ENCODE measurements at places on chromosomes 4 and X. TPM values are rescaled to one million over a fixed set of nuclear protein-coding genes. Genes with fewer than 3 reads are reported as not detected.

SEPTIN11 gene
- 21.9 TPM for polyA plus RNA-seq

HTR2C gene
- not detected for polyA plus RNA-seq

XPNPEP2 gene
- polyA plus RNA-seq: 0.90 TPM

IL3RA gene
- polyA plus RNA-seq: not detected

GRIA2 gene
- not detected for polyA plus RNA-seq

AR gene
- 0.10 TPM for polyA plus RNA-seq

AADAT gene
- polyA plus RNA-seq: not detected

GEMIN8 gene
- 31.1 TPM for polyA plus RNA-seq

UCP1 gene
- not detected for polyA plus RNA-seq

IL15 gene
- 4.4 TPM for polyA plus RNA-seq

FAM133A gene
- 0.15 TPM for polyA plus RNA-seq

- no peaks in the 10 kb centered on the region for H3K36me3 ChIP-seq
- H3K27ac ChIP-seq: no peak overlapping the region
- no peaks in the 10 kb centered on the region for H3K27me3 ChIP-seq
- peaks cover 5% of the 10 kb centered on the region for H3K4me1 ChIP-seq
Measured at GRCh38 chrX:68894513-68895340, 65.9 kb downstream of the EFNB1 start.

- H3K36me3 ChIP-seq: no peaks in the 10 kb centered on the region
- no peaks in the 10 kb centered on the region for H3K4me1 ChIP-seq
- H3K27me3 ChIP-seq: no peaks in the 10 kb centered on the region
- H3K27ac ChIP-seq: no peak overlapping the region
Measured at GRCh38 chrX:133670383-133670782, 255.1 kb upstream of the GPC4 start.

- no peaks in the 10 kb centered on the region for H3K4me1 ChIP-seq
- no peaks in the 10 kb centered on the region for H3K27me3 ChIP-seq
- DNase-seq: no peak
- H3K36me3 ChIP-seq: no peaks in the 10 kb centered on the region
Measured at GRCh38 chr4:81257021-81257420, 42.0 kb upstream of the PRKG2 start.

- peaks cover 88% of the 10 kb centered on the region for H3K4me1 ChIP-seq
- no peaks in the 10 kb centered on the region for H3K27me3 ChIP-seq
- peaks cover 24% of the 10 kb centered on the region for H3K36me3 ChIP-seq
- H3K4me3 ChIP-seq: no peak overlapping the region
Measured at GRCh38 chrX:136747003-136747986, 33.4 kb downstream of the ARHGEF6 start.

DNA sequence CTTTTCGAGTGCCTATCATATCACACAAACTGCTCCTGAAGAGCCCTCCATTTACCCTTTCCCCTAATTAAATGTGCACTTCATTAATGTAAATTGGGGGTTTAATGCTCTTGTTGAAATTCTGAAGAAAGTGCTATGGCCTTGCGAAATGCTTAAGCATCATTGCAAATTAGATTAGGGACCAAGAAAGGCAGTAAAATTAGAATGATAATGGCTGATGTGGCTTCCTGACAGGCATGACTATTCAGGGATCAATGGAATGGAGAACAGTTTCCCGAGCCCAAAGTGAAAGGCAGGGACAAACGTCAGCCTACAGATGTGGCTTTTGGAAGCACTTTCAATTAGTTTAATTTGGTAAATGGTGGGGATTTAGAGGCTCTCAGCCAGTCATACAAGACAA, 120.1 kb downstream of the NKX6-1 start:
- DNase-seq: no peak
- H3K4me1 ChIP-seq: no peaks in the 10 kb centered on the region
- no peaks in the 10 kb centered on the region for H3K36me3 ChIP-seq
- H3K27ac ChIP-seq: no peak overlapping the region

GRCh38 chr4:32148111-32148666, 1428.0 kb downstream of the PCDH7 start:
- no peaks in the 10 kb centered on the region for H3K27me3 ChIP-seq
- H3K4me1 ChIP-seq: no peaks in the 10 kb centered on the region
- H3K4me3 ChIP-seq: no peak overlapping the region
- DNase-seq: no peak
- no peak overlapping the region for H3K27ac ChIP-seq
- no peaks in the 10 kb centered on the region for H3K36me3 ChIP-seq

- DNase-seq: no peak
- no peaks in the 10 kb centered on the region for H3K4me1 ChIP-seq
- no peaks in the 10 kb centered on the region for H3K36me3 ChIP-seq
- H3K4me3 ChIP-seq: no peak overlapping the region
- no peaks in the 10 kb centered on the region for H3K27me3 ChIP-seq
- no peak overlapping the region for H3K27ac ChIP-seq
Measured at GRCh38 chr4:19327364-19327763, 924.3 kb upstream of the SLIT2 start.

- H3K4me1 ChIP-seq: no peaks in the 10 kb centered on the region
- H3K27ac ChIP-seq: no peak overlapping the region
- H3K4me3 ChIP-seq: no peak overlapping the region
- H3K36me3 ChIP-seq: no peaks in the 10 kb centered on the region
- DNase-seq: no peak
- no peaks in the 10 kb centered on the region for H3K27me3 ChIP-seq
Measured at GRCh38 chr4:25427871-25428270, 50.8 kb downstream of the ANAPC4 start.

GRCh38 chr4:107094332-107094731, 58.2 kb upstream of the DKK2 start:
- DNase-seq: peak; percentile 5
- H3K36me3 ChIP-seq: no peaks in the 10 kb centered on the region
- H3K4me1 ChIP-seq: no peaks in the 10 kb centered on the region
- H3K27ac ChIP-seq: no peak overlapping the region

- DNase-seq: no peak
- no peaks in the 10 kb centered on the region for H3K36me3 ChIP-seq
- no peaks in the 10 kb centered on the region for H3K27me3 ChIP-seq
- H3K27ac ChIP-seq: no peak overlapping the region
- no peak overlapping the region for H3K4me3 ChIP-seq
Measured at GRCh38 chr4:113476800-113477199, 284.7 kb downstream of the CAMK2D start.

GRCh38 chr4:99587803-99588202, 13.2 kb downstream of the MTTP start:
- no peaks in the 10 kb centered on the region for H3K27me3 ChIP-seq
- no peak overlapping the region for H3K4me3 ChIP-seq
- no peak overlapping the region for H3K27ac ChIP-seq
- no peak for DNase-seq

DNA sequence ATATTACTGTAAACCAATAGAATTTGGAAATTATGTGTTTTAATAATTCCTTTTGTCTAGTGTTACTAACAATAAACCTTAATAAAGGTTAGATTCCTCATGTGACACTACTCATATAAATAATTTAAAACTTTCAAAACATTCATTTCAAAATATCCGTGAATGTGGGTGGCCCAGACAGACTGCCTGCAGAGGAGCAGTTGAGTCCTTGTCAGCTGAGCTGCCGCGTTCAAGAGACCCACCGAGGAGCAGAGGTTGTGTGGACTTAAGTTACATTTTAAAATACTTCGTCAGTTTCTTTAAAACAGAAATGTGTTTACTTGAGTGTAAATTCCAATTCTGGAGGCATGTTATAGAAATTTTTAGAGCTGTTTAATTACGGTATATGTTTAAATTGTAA, 64.2 kb upstream of the HGFAC start:
- no peak overlapping the region for H3K27ac ChIP-seq
- H3K36me3 ChIP-seq: no peaks in the 10 kb centered on the region
- H3K4me3 ChIP-seq: no peak overlapping the region
- peaks cover 10% of the 10 kb centered on the region for H3K4me1 ChIP-seq
- H3K27me3 ChIP-seq: no peaks in the 10 kb centered on the region

GRCh38 chrX:31449965-31450364, 378.1 kb upstream of the FTHL17 start:
- H3K27ac ChIP-seq: no peak overlapping the region
- H3K36me3 ChIP-seq: no peaks in the 10 kb centered on the region
- no peak overlapping the region for H3K4me3 ChIP-seq
- H3K4me1 ChIP-seq: no peaks in the 10 kb centered on the region
- no peaks in the 10 kb centered on the region for H3K27me3 ChIP-seq

GRCh38 chr4:110867251-110867960, 244.5 kb upstream of the PITX2 start:
- no peaks in the 10 kb centered on the region for H3K4me1 ChIP-seq
- no peaks in the 10 kb centered on the region for H3K27me3 ChIP-seq
- no peak overlapping the region for H3K27ac ChIP-seq
- no peaks in the 10 kb centered on the region for H3K36me3 ChIP-seq
- H3K4me3 ChIP-seq: no peak overlapping the region

GRCh38 chr4:107835406-107835805, 10.7 kb downstream of the SGMS2 start:
- H3K4me1 ChIP-seq: no peaks in the 10 kb centered on the region
- no peaks in the 10 kb centered on the region for H3K27me3 ChIP-seq
- H3K36me3 ChIP-seq: no peaks in the 10 kb centered on the region
- no peak overlapping the region for H3K27ac ChIP-seq

- H3K27ac ChIP-seq: no peak overlapping the region
- no peaks in the 10 kb centered on the region for H3K27me3 ChIP-seq
- no peak overlapping the region for H3K4me3 ChIP-seq
- H3K4me1 ChIP-seq: no peaks in the 10 kb centered on the region
- no peaks in the 10 kb centered on the region for H3K36me3 ChIP-seq
Measured at GRCh38 chrX:148537556-148538182, 37.3 kb downstream of the AFF2 start.

GRCh38 chr4:73998040-73999011, at the start of gene CXCL5:
TSS of gene CXCL5 (minus strand) at chr4:73998677. CDS start at chr4:73998581, 96 bp downstream.
- no peak for DNase-seq
- H3K4me1 ChIP-seq: no peaks in the 10 kb centered on the region
- no peaks in the 10 kb centered on the region for H3K36me3 ChIP-seq

DNA sequence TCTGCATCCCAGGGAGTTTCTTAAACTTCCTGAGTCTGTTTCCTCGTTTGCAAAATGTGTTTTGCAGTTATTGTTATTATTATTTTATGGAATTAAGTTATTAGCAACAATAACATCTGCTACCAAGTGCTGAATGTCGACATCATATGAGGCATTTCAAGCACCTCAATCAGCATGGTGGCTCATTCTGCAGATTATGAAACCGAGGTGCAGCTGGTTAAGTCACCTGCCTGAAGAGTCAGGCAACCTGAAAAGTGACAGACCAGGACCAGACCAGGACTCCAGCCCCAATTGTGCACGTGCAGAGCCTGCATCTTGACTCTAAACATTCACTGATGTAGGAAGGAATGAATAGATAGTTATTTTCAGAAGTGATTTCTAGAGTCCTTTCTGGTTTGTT, 99.8 kb downstream of the AFAP1 start:
- no peak overlapping the region for H3K4me3 ChIP-seq
- no peaks in the 10 kb centered on the region for H3K36me3 ChIP-seq
- no peak overlapping the region for H3K27ac ChIP-seq
- H3K27me3 ChIP-seq: no peaks in the 10 kb centered on the region
- no peak for DNase-seq

- no peaks in the 10 kb centered on the region for H3K36me3 ChIP-seq
- DNase-seq: no peak
- no peaks in the 10 kb centered on the region for H3K4me1 ChIP-seq
- no peaks in the 10 kb centered on the region for H3K27me3 ChIP-seq
- no peak overlapping the region for H3K27ac ChIP-seq
Measured at GRCh38 chr4:110041735-110042134, 129.1 kb downstream of the EGF start.

DNA sequence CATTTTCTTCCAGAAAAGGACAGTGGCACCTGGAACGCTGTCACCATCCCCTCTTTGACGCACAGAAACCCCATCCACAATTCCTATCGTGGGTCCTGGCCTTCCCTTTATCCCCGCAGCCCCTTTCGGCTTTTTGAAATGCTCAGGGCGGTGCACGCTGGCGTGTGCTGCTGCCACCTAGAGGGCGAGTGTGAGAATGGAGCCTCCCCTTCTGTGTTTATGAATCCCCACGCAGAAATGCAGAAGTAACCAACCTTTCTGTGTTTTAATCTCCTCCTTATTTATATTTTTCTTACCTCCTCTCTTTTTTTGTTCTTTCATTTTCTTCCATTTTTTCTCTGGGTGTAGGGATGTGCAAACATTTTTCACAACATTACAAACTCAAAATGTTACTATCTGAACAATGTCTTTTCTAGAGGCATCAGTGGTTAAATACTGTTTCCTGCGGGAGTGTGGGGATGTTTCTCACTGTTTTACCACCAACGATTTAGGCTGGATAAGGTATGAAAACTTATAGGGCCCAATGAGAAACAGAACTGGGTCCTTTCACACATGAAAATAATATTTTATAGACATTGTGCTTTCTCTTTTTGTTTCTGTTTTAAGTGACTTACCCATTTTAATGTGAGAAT, 50.0 kb downstream of the TMA16 start:
- no peaks in the 10 kb centered on the region for H3K4me1 ChIP-seq
- no peaks in the 10 kb centered on the region for H3K27me3 ChIP-seq
- H3K27ac ChIP-seq: no peak overlapping the region
- no peaks in the 10 kb centered on the region for H3K36me3 ChIP-seq
- H3K4me3 ChIP-seq: no peak overlapping the region

GRCh38 chrX:19628011-19628575, 112.8 kb upstream of the MAP3K15 start:
- no peak for DNase-seq
- H3K27me3 ChIP-seq: no peaks in the 10 kb centered on the region
- peaks cover 75% of the 10 kb centered on the region for H3K4me1 ChIP-seq
- H3K27ac ChIP-seq: no peak overlapping the region
- no peak overlapping the region for H3K4me3 ChIP-seq

DNA sequence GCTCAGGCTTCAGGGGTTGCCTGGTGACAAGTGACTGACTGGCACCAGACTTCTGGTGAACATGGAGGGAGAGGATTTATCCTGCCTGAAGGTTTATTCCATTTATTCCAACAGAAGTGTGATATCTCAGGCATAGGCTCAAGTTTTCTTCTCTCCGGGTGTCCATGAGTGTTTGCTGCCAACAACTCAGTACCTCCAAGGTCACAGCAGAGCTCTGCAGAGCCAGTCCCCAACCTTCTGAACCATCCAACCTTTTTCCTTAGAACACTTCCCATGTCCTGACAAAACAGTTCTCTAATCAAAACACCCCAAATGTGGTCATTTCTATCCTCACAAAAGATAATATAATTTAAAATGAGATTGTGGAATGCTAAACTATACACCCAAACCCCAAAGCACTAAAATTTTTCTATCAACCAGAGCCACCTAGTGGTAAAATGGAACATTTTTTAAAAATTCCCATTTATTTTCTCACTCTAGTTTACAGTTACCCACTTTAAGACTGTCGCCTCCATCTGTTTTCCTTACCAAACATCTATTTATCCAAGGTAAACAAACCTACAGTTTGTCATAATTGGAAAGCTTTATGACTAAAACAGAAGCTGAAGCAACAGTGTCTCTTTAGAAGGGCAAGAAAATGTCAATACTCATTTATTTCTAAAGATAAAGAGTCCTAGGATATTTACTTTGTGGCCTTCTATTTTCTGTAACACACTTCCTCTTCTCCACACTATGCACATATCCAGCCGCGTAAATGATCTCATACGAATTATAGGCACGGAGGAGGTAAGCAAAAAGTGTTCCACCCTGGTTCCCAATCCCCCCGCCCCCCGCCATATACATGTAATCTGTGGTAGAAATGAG, 39.5 kb downstream of the TMEM154 start:
- H3K4me1 ChIP-seq: peaks cover 23% of the 10 kb centered on the region
- no peak overlapping the region for H3K4me3 ChIP-seq

GRCh38 chr4:87758270-87758669, 41.1 kb upstream of the IBSP start:
- no peaks in the 10 kb centered on the region for H3K36me3 ChIP-seq
- no peaks in the 10 kb centered on the region for H3K4me1 ChIP-seq
- DNase-seq: no peak
- no peak overlapping the region for H3K4me3 ChIP-seq
- no peaks in the 10 kb centered on the region for H3K27me3 ChIP-seq

Measured in CD4-positive, alpha-beta memory T cell (primary cell).